ENCODE measurements at places on chromosomes 7 and 10.
A peak's percentile ranks its signal among the peaks of the same experiment; 100 is the strongest.

GRCh38 chr7:18221377-18222293, 194.0 kb upstream of the PRPS1L1 start:
- peak; percentile 22 for DNase-seq

DNA sequence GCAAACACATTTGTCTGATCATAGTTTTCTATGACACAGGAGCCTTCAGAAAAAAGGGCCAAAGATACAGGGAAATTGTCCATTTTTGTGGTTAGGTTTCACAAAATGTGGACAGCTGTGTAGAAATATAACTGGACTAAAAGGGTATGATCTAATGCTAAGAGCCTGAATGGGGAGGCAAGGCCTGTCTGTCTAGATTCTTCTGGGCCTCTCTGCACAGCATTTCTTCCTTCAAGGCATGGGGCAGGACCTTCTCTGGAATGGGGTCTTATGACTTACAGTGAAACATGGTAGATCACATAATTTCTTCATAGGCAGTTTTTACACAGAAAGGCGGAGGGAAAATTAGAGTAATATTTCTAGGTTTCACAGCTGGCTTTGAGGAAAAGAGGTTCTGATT, 795.7 kb downstream of the GRID1 start:
- DNase-seq: no peak

- no peak for DNase-seq
These were observed 964.6 kb upstream of the CELF2 start for GRCh38 chr10:10053051-10053450.

DNA sequence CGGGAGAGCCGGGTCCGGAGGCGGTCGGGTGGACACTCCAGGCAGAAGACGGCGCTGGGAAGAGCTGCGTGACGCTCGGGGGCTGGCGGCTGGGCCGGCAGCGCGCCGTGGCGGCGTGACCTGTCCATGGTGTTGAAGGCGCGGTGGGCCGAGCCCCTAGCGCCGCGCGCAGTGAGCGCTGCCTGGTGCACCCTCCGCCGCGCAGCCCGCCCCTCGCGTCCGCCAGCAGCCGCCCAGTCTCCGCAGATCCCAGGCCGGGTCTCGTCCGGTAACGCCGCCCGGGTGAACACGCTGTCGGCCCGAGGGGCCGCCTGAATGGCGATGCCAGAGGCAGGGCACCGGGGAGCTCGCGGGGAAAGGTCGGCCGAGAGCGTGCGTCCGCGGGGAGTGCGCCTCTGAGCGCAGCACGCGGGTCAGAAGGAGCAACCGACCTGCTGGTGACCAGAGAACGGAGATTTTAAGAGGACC, 657 bp upstream of the TMEM178B start:
- peak; percentile 34 for DNase-seq

DNA sequence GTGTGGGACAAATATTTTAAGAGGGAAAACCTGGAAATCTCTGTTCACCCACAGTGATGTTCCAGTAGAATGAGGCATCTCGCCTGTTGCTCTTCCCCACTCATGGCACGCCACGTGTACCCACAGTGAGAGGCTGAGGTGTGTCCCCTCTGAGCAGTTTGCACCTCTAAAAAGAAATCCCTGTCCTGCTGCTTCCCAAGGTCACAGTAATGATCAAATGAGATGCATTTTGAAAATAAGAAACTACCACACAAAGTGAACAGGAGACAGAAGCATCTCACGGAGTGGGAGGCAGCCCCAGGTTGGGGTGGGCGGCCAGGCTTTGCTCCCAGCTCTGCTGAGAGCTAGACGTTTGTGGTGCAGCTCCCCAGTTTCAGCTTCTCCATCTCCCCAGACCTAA, 12.4 kb upstream of the ZNF777 start:
- no peak for DNase-seq

DNA sequence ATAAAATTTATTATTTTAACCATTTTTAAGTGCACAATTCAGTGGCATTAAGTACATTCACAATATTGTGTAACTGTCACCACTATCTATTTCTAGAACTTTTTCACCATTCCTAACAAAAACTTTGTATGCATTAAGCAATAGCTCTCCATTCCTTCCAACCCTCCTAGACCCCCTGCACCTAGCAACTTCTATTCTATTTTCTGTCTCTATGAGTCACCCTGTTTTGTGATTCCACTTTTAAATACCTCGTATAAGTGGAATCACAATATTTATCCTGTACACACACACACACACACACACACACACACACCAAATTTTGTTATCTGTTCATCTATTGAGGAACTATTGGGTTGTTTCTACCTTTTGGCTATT, 89.2 kb downstream of the ARID5B start:
- DNase-seq: peak; percentile 58

DNA sequence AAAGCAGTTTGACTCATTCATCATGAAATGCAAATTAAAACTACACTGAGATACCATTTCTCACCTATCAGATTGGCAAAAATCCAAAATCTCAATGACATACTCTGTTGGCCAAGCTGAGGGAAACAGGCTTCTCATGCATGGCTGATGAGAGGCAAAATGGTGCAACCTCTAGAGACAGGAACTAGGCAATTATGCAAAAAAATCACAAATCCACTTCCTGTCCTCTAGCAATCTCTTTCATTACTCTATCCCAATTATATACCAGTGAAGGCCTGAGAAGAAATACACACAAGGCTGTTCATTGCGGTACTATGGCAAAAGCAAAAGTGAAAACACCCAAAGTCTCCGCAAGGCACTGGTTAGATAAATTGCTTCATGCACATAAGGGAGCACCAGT, 25.9 kb upstream of the PTPRN2 start:
- DNase-seq: no peak

DNA sequence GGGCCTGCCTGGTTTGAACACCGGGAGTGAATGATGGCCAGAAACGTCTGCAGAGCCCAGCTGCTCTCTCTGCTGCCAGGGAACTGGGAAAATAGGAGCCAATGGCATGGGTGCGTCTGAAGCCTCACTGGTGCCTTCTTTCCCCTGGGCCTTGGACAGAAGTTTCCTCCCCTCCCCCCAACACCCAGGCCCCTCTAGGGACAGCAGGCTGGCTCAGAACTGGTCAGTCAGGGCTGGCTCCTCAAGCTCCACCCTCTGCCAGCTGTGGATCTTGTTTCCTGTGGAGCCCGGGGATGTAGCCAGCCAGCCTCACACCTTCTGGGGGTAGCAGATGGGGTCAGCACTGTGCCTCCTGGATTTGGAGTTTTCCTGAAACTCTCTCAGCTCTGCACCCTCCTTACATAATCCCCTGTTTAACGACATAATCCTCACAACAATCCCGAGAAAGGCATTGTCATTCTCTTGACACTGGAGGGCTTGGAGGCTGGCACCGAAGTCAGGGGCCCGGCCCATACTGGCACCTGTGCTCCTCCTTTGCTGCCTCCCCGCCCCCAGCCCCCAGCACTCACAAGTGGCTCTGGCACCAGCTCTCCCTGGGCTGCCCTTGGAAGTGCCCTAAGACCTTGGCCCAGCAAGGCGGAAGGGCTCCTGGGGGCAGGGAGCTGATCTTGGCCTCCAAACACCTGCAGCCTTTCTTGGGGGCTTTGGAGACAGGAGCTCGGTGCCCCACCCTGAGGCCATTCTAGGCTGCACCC, 5.7 kb downstream of the LDB3 start:
- no peak for DNase-seq

- peak; percentile 69 for DNase-seq
These were observed 542.0 kb downstream of the TNS3 start for GRCh38 chr7:47039904-47040303.

- DNase-seq: no peak
These were observed 233.5 kb downstream of the TCF7L2 start for GRCh38 chr10:113183573-113183972.

- DNase-seq: no peak
These were observed 13.7 kb downstream of the CDHR1 start for GRCh38 chr10:84208023-84208422.

GRCh38 chr10:115972426-115972825, 300.6 kb downstream of the GFRA1 start:
- no peak for DNase-seq

DNA sequence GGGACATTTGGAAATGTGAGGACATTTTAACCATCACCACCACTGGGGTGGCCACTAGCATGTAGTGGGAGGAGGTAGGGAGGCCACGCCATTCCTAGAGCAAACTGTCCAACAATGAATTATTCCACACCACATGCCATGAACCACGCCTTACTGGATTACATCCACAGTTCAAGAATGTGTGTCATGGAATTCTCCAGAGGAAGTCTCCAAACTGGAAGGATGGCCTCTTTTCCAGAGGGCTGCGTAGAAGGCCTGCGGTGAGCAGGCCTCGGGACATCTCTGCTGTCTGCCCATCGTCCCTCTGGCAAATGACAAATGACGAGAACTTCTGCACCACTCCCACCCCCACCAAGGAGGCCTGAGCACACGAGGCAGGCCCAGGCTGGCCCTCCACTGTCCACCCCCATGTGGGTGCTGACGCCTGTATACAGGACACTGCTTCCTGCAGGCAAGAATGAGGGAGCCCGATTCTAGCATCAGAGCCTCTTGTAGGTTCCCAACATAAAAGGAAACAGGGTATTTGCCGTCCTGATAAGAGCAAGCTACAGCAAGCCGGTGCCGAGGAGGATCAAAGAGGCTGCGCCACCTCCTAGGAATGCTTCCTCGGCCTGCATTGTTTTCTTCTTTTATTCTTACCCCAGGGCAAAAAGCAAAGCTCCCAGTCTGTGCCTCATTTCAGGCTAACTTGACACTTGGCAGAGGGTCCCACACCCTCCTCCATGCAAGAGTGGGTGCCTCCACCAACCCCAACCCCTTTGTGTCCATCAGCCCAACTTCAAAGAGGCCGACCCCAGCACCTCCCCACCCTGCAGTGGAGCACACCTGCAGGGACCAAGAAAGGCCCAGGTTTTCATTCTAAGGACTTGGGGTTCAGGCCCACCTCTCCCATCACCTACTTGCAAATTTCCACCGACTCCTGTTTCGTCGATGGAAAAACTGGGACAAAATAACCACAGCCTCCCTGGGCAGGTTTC, 23.9 kb downstream of the TNS3 start:
- peak; percentile 87 for DNase-seq

DNA sequence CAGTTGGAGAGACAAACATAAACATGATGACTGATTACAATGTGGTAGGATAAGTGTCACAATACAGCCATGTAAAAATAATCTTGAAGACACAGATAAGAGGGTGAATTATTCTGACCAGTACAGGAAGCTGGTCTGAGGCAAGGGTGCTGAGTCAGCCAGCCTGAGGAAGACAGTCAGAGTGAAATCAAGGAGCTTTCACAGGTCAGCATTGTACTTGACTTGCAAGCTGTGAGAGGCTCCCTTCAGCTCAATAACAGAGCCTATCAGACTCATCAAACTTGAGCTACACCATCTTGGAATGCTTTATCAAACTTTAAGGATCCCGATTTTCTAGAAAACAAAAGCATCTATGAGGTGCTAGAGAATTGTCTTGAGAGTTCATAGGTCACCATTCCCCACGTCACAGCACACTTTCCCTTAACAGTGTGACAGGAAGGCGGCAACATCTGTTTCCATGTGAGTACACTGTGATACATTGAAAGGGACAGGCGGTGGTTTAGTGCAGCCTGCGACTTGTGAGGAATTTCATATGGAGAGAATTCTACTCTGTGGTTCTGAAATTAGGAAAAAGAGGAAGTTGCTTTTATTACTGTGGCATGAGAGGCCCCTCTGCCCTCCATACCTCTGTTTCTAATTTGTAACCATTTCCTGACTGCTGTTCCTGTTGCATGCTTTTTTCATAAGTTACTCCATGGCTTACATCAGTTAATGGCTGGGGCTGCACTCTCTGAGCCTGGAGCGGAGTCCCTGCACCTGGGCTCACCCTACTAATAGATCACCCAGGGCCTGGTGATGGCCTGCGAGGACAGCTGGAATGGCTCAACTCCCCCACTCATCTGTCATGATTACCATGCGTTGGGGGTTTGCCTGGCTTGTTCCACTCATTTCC, 417.1 kb downstream of the SUGCT start:
- peak; percentile 64 for DNase-seq

DNA sequence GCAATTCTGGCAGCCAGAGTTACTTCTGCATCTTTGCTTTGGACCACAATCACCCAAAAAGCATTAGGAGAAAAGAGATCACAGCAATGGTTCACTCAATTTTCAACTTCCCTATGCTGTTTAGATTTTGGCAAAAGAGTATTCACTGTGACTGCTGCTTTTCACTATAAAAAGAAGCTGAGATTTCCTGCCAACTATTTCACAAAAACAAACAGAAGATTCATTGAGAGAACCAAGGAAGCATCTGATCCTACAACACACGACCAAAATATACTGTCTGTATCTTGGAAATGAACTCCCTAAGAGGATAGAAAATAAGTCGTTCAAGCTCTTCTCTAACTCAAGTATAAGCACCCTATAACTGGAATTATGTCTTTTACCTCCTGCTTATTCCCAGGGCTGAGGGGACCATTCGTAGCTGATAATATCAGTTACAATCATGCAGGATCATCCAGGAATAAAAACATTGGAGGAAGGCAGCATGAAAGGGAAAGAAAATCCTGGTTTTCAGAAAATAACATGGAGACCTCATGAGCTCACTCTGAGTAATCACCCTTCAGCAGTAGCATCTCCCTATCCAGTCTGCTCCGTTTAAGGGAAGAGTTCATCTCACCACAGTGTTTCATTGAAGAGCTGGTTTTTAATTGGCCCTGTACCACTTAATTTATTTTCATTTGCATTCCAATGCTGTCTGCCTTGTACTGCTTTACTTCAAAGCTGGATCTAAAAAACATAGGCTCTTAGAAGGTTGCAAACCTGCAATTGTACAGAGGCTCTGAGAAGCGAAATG, 256.2 kb downstream of the PAXIP1 start:
- DNase-seq: no peak

- DNase-seq: peak; percentile 46
These were observed 28.9 kb upstream of the BMPR1A start for GRCh38 chr10:86727470-86727869.

- peak; percentile 77 for DNase-seq
These were observed 142.4 kb downstream of the SH3PXD2A start for GRCh38 chr10:103712898-103713498.

DNA sequence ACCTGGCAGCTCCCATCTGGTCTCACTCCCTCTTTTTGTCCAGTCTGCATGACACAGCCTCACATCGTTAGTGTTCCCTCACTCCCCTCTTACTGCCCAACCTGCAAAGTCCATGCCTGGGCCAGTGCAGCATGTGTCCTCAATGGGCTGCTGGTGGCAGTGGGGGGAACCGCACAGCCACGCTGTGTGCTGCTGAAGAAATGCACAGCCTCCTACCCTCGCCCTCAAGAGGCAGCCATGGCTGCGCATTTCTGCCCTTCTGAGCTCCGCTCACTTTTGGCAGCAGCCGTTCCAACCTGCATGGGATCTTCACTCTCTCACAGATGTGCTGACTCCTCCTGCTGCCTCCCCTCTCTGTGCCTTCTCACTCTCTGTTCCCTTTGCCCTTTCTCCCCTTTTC, 103.4 kb downstream of the EGFR start:
- no peak for DNase-seq
